ENCODE measurements at places on chromosomes 7 and 10. TPM values are rescaled to one million over a fixed set of nuclear protein-coding genes. Genes with fewer than 3 reads are reported as not detected.

GRCh38 chr10:88923520-88923919 is 29.1 kb downstream of the ACTA2 start:
- DNase-seq, result no peak

- DNase-seq, result no peak
Measured at GRCh38 chr7:46454816-46455215, 533.7 kb upstream of the IGFBP3 start.

DNA sequence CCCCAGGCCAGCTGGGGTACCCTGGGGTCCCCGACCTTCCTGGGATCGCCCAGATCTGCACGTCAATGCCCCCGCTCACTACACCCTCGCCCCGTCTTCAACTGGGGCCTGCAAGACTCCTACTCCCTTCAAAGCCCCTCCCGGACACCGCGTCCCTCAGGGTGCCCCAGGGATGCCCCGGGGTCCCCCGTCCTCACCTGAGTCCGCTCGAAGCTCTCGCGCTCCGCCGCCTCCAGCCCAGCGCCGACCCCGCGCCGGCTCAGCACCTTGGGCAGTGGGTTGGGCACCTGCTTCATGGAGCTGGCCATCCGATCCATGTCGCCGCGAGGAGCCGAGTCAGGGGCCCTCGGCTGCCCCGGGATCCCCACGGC is at the start of gene HIP1:
Gene HIP1 (minus strand): TSS at position 338 of the 371 bp plus-strand sequence. CDS start 21 bp downstream, at position 317.
- DNase-seq, result no peak

GRCh38 chr10:83917537-83918506 is 221.5 kb upstream of the GHITM start:
- no peak for DNase-seq

DNA sequence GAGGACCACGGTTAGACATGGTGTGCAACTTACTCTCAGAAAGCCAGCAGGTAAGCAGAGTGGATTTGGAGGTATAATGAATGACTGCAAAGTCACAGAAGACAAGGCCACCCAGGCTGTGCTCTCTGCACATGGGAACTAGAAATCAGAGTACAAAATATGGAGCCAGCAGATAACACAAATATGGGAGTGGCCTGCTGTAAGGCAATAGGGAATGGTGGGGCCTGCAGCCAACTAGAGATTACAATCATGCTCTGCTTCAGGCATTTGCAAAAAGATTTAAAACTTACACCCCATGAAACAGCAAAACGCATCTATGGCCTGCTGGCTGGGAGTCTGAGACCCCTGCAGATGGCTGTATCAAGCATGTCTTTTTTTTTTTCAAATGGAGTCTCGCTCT is 47.0 kb downstream of the RGS10 start:
- no peak for DNase-seq

DNA sequence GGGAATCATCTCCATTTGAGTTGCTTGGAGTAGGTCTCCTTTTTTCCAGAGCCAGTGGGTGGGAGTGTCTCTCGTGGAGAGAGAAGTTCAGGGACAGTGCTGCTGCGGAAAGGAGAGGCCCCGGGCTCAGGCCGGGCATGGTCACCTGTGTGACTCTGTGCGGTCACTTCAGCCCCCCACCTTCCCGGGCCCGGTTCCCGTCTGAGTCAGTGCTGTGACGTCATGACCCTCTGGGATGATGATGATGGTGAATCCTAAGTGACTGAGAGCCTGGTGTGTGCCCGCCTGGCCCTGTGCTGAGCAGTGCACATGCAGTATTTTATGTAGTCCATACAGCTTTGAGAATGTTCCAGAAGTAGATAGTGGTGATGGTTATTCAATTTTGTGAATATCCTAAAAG is 32.6 kb upstream of the AP5Z1 start:
- no peak for DNase-seq

Gene GRM8
- total RNA-seq, result 0.16 TPM

Gene ZNF679
- total RNA-seq, result not detected

DNA sequence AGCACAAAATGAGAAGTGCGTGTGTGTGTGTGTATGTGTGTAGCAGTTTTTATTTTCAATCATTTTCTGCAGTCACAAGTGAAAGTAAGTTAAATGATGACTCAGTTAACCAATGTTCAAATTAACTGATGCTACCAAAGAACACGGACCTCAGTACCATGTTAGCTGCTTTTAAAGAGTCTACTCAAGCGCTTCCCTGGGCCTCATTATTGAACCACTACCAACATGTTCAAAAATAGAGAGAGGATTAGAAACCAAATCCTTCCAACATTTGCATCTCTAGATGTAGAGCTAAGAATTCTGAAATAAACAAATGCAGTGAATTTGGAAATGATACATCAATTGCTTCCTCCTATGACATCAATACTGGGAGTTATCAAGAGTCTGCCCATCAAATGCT is at the start of gene TAS2R39:
Gene TAS2R39 (plus strand): TSS at position 396 of the 400 bp plus-strand sequence. CDS start 0 bp downstream, at position 396.
- DNase-seq, result no peak

Gene NYAP1
- 1.2 TPM for total RNA-seq

DNA sequence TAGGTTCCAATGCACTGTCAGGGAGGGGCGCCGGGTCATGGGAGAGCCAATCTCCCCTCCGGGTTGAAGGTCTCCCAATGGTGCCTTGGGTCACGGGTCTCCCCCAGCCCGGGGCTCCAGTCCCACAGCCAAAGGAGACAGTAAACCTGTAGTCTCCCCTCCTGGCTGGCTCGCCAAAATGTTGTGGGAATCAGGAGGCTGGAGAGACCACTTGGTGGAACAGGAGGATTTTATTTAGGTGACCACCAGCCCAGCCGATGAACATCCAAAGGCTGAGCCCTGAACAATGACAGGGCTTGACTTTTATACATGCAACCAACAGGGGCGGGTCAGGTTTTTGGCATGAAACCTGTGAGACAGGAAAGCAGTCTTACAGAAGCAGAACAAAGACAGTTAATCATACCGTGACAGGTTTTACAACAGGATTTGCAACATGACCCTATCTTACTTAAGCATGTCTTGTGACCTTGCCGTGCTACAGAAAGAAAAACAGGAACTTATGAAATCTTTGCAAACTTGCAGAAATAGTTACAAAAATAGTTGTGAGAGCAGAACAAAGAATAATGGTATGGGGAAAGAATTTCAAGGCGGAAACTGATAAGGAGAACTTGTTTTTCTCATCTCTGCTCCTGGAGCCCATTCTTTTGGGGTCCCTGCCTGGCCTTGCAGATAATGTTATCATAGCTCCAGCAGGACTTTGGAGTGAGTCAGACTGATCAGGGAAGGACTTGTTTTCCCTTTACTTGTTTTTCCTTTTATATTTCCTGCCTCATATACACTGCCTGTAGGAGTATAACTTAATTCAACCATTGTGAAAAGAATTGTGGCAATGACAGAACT is 7.1 kb downstream of the ERV3-1 start:
- no peak for DNase-seq

DNA sequence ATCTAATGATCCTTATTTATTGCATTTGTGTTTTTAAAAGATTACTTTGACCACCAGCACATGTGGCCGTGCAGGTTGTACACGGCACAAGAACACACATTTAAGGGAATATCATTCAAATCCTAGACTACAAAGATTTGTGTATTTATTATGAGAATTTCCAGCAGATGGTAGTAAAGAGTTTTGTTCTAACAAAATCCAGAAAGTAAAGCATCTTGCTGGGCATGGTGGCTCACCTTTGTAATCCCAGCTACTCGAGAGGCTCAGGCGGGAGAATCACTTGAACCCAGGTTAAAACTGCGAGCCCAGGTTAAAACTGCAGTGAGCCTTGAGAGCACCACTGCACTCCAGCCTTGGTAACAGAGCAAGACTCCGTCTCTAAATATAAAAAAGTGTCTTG is 31.5 kb downstream of the MACROH2A2 start:
- no peak for DNase-seq

- DNase-seq, result no peak
Measured at GRCh38 chr10:49441488-49442476, 45.9 kb upstream of the DRGX start.

DNA sequence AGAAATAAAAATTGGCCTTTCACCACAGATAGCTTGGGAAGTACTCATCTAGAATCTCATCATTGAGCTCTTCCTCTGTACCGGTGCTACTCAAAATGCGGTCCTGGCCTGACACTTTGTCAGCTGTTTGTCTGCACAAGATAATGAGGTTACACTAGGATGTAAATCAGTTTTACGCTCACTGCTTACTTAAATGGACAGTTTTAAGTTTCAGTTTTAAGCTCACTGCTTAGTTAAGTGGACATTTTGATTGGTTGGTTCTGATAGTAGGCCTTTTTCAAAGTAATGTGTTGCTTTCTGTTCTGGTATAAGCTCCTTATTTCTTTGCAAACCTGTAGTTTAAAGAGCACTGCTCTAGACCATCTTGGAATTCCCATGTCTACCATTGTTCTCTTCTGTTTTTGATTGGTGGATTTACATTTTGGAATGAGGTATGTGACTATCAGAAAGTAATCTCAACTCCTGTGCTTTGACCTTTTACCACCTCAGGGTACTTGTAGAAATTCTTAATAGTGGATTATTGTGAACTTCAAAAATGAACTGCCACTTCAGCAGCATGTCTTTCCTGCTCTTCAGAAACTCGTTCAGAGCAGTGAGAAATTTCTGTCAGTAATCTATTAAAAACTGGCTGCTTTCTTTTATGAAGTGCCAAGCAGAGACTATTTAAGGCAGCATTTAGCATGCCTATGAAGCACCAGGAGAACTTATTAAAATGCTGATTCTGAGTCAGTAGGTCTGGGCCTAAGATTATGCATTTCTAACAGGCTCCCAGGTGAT is 55.0 kb downstream of the C1GALT1 start:
- no peak for DNase-seq

- DNase-seq, result no peak
Measured at GRCh38 chr7:99679400-99680191, at the start of gene CYP3A5. TSS of gene CYP3A5 (minus strand) at chr7:99679996. CDS start at chr7:99679896, 100 bp downstream.

Measured in mesenteric fat pad (tissue), 1 donor.